Foreskin keratinocyte (primary cell): ENCODE measurements at places on chromosomes 3 and 15.

DNA sequence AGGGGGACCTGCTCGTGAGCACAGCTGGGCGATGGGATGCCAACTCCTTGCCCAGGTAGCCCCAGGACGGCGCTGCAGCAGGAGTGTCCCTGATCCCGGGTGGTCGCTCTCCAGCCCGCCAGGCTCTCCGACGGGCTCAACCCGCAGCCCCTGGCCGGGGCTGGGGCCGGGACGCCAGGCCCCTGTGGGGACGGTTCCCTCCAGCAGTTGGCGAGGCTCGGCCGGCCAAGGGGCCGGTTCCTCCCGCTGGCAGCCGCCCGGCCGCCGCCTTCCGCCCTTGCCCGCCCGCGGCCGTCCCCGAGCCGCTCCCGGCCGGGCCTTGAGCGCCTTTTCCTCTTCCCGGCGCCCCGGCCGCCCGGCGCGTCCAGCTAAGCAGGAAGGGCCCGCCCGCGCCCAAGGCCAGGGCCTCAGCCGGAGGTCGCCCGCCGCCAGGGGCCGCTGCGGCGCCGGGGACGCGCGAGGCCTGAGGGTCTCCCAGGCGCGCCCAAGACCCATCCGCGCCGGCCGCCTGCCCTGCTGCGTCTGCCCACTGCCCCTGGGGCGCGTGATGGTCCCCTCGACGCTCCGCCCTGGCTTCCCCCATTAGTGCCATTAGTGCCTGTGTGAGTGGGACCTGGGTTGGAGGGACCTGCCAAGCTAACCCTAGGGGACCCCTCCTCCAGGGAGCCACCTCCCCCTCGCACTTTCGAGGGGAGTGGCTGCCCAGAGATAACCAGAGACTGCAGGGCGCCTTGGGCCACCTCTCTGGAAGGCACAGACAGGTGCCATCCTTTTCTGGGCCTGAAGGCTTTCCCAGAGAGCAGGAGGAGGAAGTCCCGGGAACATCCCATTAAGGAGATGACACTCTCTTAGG, 106.4 kb downstream of the FBLN2 start:
- DNase-seq: no peak

- peak; percentile 61 for DNase-seq
These were observed 98.5 kb upstream of the ROBO2 start for GRCh38 chr3:76941376-76941775.

DNA sequence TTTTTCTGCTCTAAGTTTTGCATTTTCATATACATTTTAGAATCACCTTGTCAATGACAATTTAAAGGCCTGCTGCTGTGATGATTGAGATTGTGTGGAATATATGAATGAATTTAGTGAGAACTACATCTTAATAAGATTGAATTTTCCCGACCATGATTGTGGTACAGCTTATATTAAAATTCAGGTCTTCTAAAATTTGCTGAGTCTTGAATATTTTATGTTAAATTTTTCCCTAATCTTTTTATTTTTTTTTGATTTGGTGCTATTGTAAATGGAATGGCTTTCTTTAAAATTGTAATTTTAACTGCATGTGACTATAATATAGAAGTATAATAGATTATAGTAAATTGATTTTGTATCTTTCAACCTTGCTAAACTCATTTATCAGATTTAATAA, 172.1 kb downstream of the IL1RAP start:
- no peak for DNase-seq

DNA sequence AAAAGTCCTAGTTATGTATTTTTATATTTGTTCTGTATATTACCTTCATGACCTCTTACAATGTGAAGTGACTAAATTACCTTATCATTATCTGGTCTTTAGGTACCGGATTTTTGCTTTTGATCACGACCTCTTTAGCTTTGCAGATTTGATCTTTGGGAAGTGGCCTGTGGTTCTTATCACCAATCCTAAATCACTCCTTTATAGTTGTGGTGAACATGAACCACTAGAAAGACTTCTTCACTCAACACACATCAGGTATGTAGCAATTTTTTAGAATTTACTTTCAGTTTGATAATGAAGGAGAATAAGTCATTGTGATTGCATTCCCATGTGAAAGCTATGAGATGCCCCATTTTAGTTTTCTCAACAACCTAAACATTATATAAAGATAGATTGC, 18.3 kb downstream of the TMEM62 start:
- no peak for DNase-seq
